Naive thymus-derived CD8-positive, alpha-beta T cell (primary cell): ENCODE measurements at places on chromosomes 5 and 9. TPM values are rescaled to one million over a fixed set of nuclear protein-coding genes. Genes with fewer than 3 reads are reported as not detected.
A peak's percentile ranks its signal among the peaks of the same experiment; 100 is the strongest.

The SAPCD2 gene
- not detected for polyA plus RNA-seq

- no peak for DNase-seq
Observed at GRCh38 chr9:69637817-69638200, 34.4 kb downstream of the APBA1 start.

DNA sequence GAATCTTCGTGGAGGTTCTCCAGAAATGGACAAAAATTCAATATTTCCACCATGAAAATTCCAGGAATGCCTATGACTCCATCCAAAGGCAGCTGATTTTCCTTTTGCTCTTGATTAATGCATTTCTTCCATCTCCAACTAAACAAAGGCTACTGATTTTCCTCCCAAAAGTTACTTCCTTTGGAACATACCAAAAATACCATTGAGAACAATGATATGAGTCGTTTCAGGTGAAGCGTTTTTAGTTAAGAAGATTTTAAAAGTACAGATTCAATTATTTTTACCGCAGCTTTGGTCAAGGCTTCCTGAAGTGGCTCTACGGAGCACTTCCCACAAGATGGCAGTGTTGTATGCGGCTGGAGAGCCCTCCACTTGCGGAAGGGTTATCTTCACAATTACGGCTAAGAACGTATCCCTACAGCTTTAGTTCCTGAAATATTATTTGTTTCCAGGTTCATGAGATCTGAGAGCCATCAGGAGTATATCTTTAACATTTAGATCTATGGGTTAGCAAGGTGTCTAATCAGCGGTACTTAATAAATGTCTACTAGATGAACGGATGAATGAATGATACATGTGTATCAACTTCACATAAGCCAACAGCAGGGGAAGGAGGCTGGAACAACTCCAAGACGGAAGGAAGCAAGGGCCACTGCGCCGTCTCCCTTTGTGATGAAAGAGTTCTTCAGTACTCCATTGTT is 35.9 kb upstream of the ARSB start:
- DNase-seq = no peak

DNA sequence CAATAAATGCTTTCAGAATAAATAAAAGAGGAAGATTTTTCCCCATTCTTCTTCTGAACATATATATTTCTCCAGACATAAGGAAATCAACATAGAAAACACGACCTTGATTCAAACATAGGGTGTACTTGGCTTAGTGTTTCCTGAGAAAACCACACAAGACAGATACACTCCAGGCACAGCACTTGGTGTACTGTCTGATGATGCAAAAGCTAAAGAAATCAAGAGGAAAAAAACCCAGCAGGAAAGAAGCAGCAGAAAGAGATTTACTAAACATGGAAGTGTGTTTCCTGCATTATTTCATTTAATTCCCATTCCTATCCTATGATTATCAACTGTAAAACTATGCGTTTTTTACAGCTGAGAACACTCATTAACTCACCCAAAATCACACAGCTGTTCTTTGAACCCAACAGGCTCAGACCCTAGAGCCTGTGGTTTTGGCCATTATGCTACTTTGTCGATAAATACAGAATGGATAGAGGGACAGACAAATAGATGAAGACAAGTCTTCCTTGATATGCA is 46.1 kb downstream of the NIPAL4 start:
- no peak for DNase-seq

The NAIP gene
- polyA plus RNA-seq = 0.53 TPM

DNA sequence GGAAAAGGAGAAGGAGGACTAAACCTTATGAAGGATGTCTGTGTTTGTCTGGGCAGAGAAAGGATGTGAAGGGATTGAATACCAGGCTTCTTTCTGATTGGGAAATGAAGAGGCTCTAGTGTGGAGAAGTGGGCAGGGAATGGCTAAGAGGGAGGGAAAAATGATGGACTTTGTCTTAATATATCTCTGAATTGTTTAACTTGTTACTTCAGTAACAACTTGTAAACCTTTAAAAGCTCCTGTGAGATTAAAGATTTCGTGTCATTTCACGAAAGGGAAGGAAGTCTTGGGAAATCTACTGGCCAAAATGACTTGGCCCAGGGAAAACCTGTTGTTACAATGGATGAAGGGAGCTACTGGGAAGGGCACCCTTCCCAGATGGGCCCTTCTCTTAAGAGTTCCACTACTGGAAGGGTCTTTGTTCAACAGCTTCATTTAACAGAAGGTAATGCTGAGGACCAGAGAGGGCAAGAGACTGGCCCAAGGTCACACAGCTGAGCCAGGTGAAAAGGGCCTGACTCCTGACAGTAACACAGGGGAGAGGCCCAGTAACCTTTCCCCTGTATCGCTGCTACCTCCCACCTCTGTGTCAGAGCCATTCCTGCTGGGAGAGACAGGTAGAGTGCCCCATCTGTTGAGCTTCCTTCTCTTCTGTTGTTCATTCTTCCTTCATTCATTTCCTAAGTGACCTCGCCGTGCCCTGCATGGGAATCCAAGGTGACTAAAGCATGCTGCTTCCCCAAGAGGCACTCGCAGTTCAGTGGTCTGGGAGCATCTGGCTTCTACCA is 5.1 kb upstream of the TCOF1 start:
- DNase-seq = no peak

GRCh38 chr9:131854334-131854733 is 114.5 kb upstream of the RAPGEF1 start:
- no peak for DNase-seq

The NR5A1 gene
- not detected for polyA plus RNA-seq

GRCh38 chr9:38621434-38622287 is 1.3 kb upstream of the ANKRD18A start:
- DNase-seq = peak; percentile 54

GRCh38 chr9:11821306-11821975 is 871.7 kb upstream of the TYRP1 start:
- DNase-seq = no peak

The PCDHB14 gene
- polyA plus RNA-seq = not detected

- DNase-seq = no peak
Observed at GRCh38 chr5:151741678-151742423, 16.6 kb downstream of the ATOX1 start.

DNA sequence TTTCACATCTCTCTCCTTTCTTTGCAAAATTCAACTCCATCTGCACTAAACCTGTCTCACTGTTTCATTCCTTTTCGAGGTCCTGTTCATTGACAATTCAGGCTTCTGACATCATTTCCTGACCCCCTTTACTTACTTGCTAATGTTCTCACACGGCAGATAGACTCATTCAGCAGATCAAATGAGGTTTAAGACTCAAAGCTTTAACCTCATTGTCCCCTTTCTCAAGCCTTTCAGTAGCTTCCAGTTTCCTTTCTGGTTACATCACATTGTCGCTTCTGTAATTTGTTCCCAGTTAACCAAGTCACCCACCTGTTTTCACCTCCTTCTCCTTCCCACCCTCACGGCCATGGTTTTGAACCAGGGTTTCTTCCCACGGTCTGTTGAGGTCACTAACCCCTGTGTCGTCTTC is 143.4 kb upstream of the OTULINL start:
- no peak for DNase-seq

DNA sequence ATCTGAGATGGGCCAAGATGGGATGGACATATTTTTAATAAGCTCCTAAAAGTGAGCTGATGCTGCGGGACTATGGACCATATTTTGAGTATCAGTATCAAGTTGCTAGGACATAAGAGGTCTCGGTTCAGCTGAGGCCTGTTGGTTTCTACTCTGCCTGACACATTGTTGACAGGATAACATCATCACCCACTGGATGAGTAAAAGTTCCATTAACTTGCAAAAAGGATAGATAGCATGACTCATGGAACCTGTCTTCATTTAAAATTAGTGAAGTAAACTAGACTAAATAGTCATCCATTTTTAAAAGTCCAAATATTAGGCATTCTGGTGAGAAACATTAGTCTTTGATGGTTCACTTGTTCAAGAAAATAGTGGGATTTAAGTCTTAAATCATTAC is 33.3 kb downstream of the PARP8 start:
- no peak for DNase-seq

GRCh38 chr5:179819296-179820126 is 1.2 kb upstream of the SQSTM1 start:
- DNase-seq = no peak

The MEGF9 gene
- polyA plus RNA-seq = 3.0 TPM

The SEMA5A gene
- not detected for polyA plus RNA-seq

DNA sequence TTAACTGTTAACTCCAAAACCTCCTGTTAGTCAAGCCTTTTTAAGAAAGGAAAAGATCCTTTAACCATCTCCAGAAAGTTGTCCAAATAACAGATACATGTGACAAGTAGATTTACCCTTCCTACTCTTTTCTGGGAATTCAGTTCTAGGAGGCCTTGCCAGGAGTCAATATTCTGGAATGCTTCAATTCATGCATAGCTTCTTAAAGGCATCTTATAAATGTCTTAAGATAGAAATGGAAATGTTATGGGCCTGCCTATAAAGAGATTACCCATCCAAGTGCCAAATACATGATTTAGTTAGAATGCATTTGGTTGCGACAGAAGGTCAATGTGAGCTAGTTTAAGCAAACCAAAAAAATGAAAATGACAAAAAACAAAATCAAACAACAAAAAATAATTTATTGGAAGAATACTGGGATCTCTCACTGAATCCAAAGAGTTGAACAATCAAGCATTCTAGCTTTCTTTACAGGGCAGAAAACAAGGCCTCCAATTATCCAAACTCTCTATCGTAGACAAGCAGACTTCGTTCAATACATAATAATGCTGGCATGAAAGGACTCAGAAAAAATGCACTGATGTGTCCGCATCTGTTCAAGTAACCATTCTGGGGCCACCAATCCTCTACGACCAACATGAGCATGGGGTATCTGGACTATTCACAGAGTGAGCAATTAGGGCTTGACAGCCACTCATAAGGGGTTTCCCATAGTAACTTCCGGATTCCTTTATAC is 188.6 kb downstream of the CTNND2 start:
- DNase-seq = no peak

DNA sequence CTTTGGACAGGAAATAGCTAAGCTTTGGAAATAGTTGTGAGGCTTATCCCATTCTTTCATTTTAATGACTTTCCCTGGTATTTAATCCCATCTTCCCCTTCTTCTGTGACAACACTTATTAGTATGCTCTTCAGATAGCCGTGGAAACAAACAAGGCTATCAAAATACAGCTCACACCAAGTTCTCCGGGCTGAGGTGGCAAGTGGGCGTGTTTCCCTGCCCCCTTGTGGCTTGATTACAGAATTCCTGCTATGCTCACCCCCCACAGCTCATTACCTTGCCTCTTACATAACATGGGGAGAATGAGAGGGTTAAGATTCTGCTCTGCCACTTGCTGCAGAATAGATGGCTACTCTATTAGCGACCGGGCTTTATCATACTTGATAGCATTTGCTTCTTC is 437.1 kb upstream of the TLE4 start:
- no peak for DNase-seq

DNA sequence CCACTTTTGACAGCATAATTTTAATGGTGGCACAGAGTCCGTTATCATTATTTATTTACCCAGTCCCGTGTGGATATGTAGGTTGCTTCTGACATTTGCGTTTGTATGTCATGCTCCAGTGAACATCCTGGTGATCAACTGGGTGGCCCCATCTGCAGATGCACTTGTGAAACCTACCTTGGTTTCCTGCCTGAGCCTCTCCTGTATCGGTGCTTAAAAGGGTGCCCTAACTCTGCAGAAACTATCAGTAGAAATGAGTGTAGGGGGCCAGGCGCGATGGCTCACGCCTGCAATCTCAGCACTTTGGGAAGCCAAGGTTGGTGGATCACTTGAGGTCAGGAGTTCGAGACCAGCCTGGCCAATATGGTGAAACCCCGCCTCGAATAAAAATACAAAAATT is 92.1 kb upstream of the IER5L start:
- DNase-seq = peak; percentile 58

- DNase-seq = no peak
Observed at GRCh38 chr9:104104360-104104759, 10.3 kb downstream of the SMC2 start.

DNA sequence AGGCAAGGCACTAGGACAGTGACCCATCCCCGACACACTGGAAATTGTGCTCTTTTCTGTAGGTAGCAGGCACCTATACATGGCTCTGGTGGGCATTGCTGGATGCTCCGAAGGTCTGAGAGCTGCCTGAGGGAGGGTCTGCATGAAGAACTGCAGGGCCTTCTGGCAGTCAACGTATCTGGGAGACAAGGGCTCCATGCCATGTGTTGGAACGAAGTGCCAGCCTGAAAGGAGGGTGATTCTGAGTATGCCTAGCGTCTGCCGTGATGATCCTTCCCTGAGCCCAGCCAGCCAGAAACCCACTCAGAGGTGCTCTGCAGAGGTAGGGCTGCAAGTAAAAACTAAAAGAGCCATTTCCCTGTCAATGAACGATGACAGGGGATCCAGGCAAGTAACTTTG is 453.2 kb downstream of the MED10 start:
- no peak for DNase-seq

GRCh38 chr9:25876248-25876647 is 198.0 kb upstream of the TUSC1 start:
- DNase-seq = no peak

DNA sequence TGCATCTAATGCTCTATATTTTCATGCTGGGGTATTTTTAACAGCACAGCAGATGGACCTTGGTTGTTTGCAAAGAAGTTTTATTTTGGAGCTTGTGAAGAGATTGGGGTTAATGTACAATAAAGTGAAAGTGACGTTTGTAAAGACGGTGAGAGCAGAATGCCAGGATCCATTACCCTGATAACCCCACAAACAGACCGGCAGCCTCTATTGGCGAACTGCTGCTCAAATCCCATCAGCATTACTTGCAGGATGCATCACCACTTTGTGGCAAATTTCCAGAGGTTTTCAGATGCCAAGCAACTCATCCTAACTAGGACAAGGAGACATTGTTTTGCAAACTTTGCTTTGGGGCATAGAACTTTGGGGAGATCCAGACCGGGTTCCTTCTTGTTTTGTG is 383.3 kb upstream of the ZNF462 start:
- no peak for DNase-seq

DNA sequence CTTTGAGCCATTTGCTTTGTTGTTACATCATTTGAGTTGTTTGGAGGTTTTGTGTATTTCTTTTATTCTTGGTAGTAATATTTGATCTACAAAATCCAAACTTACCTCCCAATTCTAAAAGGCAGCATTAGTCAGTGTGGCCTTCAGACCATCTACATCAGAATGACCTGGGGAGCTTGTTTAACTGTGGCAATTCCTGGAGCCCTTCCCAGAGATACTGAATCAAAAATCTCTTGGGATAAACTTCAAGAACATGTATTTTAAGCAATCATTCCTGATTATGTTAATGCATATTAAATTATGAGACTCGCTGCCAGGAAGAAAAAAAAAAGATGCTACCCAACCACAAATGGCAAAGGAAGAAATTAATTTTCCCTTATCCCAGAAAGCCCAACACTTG is 268.9 kb upstream of the PDE4D start:
- no peak for DNase-seq

DNA sequence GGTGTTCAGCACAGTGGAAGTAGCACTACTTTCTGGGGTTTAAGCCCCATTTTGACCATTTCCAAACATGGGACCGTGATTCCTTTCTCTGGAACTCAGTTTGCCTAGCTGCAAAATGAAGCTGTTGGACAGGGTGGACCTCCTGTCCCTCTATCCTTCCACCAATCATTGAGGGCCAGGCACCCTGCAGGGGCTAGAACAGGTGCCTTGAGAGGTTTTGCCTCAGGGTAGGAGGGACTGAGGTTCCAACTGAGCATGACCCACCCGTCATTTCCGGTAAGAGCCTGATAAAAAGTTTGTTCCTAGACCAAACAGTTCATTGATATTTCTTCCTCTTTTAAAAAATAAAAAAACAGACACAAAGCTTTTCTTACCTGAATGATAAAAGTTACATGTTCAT is 116.5 kb downstream of the MVB12B start:
- DNase-seq = no peak
